NB4 (cell line): ENCODE measurements at places on chromosomes 11 and 22.

DNA sequence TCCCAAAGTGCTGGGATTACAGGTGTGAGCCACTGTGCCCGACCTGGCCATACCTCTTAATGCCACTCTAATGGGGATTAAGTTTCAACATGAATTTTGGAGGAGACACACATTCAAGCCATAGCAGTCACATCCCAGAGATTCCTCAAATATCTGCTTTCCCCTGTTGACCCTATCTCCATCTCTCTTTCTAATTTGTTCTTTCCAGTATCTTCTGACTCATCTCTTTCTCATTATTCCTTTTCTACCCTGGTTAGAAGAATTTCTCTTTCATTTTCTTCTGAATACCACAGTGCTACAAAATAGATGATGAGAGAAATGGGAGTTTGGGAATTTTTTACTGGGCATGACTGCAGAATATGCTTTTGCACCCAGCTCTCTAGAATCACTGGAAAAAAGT is 5.1 kb downstream of the OR10V1 start:
- no peak for DNase-seq

- DNase-seq, result no peak
Observed at GRCh38 chr11:112012874-112013273, 12.3 kb upstream of the DLAT start.

GRCh38 chr11:35066783-35067423 is 72.1 kb upstream of the CD44 start:
- DNase-seq, result peak; percentile 71

DNA sequence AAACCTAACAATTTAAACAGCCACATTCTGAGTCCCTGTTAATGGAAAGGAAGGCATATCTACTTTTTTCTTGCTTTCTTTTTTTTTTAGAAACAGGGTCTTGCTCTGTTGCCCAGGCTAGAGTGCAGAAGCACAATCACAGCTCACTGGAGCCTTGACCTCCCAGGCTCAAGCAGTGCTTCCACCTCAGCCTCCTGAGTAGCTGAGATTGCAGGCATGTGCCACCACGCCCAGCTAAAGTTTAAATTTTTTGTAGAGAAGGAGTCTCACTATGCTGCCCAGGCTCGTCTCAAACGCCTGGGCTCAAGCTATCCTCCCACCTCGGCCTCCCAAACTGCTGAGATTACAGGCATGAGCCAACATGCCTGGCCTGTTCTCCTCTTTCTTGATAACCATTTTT is 25.4 kb downstream of the ARFGAP3 start:
- no peak for DNase-seq

DNA sequence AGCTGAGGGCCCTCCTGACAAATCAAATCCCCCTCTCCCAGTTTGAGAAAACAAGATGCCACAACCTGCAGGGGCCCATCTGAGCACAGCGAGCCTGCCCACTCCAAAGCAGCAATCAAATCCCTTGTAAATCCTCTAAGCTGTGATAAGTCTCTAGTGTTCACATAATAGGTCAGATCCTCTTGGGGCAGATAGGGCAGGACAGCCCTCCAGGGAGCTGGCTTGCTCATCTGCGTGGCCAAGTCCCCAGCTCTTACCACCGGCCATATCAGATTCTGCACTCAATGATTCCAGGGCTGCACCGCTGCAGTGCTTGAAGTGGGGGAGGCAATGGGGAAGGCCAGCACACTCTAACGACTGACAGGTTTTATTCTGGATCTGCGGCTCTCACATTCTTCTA is 29.6 kb upstream of the FLI1 start:
- DNase-seq, result no peak

DNA sequence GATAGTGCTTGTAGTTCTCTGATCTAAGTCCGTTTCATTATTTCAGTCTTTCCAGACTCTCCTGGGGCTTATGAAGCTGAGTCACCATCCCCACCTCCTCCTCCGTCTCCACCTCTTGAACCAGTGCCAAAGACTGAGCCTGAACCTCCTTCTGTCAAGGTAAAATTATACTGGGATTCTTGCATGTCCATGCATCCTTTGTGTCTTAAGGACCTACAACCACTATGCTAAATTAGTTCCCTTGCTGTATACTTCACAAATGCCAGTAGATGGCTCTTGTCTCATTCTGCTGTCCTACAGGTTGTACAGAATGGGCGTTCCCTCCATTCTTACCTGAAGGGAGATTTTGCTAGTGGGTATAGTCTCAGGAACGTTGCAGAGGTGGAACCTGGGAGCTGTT is 42.2 kb downstream of the POLD3 start:
- peak; percentile 10 for DNase-seq

- peak; percentile 32 for DNase-seq
Observed at GRCh38 chr11:111347723-111348115, 31.4 kb downstream of the POU2AF1 start.

DNA sequence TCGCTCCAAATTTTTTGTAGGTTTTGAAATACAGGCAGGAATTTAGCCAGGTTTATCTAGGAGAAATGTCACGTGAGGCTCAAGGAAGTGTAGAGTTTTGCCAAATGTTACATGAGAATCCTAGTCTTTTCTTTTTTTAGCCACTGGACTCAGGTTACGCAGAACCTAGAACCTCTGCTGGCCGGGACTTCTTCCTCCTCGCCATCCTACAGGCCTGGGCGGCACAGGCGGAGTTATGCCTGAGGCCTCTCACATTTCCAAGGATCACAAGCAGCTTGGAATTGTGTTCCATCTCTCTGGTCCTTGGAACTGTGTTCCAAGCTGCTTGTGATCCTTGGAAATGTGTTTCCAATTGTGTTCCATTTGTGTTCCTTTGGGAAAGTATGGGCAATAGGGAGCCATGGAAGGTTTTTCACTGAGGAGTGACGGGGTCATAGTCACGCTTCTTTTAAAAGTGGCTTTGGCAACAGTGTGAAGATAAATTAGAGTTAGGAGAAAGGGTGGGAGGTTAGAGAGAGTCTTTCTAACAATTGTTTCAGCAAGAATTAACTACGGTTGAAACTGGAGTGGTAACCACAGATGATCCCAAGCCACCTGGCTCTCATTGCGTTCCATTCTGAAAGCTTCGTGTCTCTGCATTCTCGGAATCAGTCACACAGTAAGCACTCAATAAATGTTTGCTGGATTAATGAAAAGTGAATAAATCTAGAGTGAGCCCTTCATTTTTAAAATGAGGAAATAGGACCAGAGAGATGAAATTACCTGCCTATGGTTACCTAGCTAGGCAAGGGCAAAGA is 12.5 kb upstream of the POU2AF1 start:
- DNase-seq, result no peak

- DNase-seq, result no peak
Observed at GRCh38 chr22:43980996-43981395, 25.8 kb downstream of the SAMM50 start.

DNA sequence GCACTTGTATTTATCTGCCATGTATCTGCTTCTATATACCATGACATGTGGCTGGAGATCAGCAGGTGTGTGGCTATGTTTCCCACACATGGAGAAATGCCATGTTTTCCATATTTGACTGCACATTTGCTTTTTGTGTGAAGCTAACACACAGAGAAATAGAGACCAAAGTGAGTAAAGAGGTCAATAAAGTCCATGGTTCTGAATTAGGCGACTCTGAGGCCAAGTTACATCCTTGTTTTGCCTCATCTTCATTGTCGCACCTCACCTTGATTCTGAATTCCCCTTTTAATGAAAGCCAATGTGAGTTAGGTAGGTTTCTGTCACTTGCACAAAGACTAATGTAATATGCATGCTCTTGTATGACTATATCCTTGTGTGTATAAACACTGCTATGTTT is 194.1 kb downstream of the INSC start:
- no peak for DNase-seq

DNA sequence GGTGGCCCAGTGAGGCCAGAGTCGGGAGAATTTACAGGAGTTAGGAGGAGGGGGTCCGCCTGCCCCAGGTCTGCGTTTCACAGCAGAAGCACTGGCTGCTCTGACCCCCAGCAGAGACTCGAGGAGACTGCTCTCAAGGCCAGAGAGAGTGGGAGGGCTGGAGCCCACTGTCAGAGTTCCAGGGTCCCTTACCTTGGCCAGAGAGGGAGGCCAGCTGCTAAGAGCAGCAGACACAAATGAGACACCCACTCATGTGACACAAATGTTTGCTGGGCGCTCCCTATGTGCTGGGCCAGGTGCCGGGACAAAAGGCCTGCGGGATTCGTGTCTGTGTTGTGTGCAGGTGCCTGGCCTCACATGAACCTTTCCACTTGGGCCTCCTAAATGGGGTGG is 2.8 kb upstream of the TNFRSF13C start:
- DNase-seq, result no peak

- peak; percentile 47 for DNase-seq
Observed at GRCh38 chr22:48689206-48689605, 1138.5 kb downstream of the BRD1 start.

GRCh38 chr11:36729825-36730224 is 131.8 kb upstream of the RAG2 start:
- no peak for DNase-seq

DNA sequence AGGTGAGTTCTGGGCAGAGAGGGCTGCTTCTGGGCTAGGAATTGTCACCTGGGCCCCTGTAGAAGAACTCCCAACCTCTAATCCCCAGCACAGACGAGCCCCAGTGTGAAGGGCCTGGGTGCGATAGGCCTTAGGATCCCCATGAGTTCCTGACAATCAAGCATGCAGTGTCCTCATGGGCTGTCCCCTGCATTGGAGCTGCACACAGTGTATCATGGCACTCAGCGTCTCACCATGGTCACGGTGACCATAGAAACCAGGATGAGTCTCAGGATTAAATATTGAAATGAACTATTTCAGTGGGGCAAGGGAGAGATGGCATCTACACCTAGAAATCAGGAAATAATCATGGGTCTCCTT is 292 bp downstream of the SCGB2A1 start:
- DNase-seq, result no peak

DNA sequence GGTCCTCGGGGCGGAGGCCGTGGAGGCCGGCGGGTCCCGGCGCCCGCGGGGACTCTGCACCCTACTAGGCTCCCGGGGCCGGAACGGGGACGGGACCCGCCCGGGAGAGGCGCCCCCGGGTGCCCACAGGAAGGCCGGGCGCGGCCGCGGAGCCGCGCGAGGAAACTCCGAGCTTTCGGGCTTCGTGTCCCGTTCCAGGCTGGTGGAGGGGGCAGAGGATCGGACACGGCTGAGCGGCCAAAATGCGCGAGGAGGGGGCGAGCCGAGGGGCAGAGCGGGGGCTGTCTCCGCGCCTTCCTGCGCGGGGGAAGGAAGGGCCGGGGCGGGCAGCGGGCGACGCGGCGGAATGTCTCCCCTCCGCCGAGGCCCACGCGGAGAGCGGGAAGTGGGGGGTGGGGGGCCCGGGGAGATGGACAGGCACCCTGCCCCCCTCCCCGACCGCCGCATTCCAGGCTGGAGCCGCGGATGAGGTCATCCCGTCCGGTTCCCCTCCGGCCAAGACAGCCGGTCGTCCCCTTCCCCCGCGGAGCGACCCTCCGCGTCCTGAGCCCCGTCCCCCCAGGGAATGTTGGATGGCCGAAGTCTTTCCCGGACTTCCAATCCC is 430 bp downstream of the CDC42EP1 start:
- DNase-seq, result no peak

DNA sequence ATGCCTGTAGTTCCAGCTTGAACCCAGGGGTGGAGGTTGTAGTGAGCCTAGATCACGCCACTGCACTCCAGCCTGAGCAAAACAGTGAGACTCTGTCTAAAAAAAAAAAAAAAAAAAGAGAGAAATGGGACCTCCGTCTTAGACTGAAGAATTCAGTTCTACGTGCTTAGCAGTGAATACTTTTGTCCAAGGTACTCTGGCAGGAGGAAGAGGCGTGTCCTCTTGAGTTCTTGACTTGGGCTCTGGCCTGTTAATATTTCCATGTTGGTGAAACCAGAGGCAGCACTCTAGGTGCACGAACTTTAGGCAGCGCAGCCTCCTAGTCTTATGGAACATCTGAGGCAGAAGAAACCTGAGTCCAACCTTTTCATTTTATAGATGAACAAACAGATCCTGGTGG is 2.4 kb downstream of the HMBS start:
- no peak for DNase-seq

DNA sequence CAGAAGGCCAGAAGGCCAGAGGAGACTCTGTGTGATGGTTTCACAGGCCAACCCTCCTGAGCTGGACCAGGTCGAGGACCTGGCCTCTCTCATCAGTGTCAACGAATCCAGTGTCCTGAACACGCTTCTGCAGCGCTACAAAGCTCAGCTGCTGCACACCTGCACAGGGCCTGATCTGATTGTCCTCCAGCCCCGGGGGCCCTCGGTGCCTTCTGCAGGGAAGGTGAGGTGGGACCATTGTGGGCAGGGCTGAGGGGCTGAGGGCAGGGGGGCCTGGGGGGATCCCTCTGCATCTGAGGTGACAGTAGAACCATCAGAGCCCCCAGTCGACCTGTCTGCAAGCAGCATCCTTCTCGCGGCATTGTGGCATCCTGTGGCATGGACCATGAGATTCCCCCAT is 30.3 kb downstream of the MYO18B start:
- no peak for DNase-seq
